M059J (cell line): ENCODE measurements at places on chromosomes 11 and 22. TPM values are rescaled to one million over a fixed set of nuclear protein-coding genes. Genes with fewer than 3 reads are reported as not detected.

Gene GSTT2B
- 6.2 and 10.1 TPM in 2 replicates for total RNA-seq

Gene KCNK7
- total RNA-seq: 0.52 TPM in 1 of 2 replicates, not detected in the other

Gene MUC15
- total RNA-seq: 1.6 and 6.0 TPM in 2 replicates

- DNase-seq: no peak
Measured at GRCh38 chr11:27477831-27478230, 5.2 kb upstream of the LGR4 start.

- DNase-seq: no peak
Measured at GRCh38 chr11:86885311-86885710, 69.9 kb downstream of the FZD4 start.
